ENCODE measurements at places on chromosomes 4 and X.

GRCh38 chr4:65535113-65535512 is 135.2 kb downstream of the EPHA5 start:
- no peak for DNase-seq

- DNase-seq = no peak
Observed at GRCh38 chr4:143711543-143712154, 11.2 kb upstream of the FREM3 start.

DNA sequence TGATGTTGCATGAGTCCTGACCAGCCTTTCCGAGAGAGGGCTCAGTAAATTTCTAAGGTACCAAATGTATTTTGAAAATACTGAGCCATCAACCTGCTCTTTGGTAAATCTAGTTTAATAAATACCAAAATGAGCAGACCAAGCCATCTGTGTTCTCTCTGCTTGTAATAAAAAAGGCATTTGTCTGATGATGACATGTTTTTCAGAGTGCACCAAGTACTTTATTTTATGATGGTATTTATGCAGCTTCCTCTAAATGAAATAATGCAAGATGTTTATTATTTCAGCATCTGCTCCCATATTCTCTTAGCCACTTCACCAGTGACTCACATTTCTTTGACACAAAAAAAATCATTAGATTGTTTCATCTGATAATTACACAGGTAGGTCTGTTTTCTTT is 700.5 kb downstream of the TRIML1 start:
- DNase-seq = no peak

DNA sequence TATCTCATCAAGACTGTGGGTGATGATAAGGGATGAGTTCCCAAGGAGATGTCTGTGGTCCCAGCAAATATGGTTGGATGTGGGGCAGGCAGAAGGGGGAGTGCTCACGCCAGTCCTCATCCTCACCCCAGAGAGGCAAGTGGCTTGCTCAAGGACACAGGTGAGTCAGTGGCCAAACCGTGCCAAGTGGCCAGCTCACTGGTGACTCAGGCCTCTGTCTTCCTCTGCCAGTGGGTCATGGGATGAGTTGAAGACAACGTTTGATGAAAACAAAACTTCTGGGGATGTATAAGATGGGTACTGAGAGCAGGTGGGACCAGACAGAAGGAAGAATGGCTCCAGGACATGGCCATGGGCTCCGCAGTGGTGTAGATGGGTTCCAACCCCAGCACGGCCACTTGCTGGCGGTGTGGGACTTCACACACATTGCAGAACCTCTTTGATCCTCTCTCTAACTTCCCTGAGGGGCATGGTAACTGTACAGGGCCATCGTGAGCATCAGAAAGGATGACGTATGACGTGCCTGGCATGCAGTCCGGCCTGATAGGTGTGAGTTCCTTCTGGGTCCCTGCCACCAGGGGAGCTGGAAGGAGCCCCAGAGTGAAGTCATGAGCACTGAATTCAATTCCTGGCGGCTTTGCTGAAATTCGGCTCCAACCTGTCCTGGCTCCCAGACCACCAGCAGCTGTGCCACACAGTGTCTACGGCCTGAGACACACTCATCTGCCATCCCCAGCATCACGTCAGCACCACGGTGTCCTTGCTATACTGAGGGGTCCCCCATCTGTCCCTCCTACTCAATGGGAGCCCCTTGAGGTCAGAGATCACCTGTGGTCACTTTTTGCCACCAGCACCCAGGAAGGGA is 41.3 kb upstream of the GPR78 start:
- DNase-seq = no peak

- no peak for DNase-seq
Observed at GRCh38 chr4:119110121-119110520, 25.5 kb upstream of the MYOZ2 start.
